Right renal cortex interstitium (tissue), 3 donors: ENCODE measurements at places on chromosomes 1 and 21.

DNA sequence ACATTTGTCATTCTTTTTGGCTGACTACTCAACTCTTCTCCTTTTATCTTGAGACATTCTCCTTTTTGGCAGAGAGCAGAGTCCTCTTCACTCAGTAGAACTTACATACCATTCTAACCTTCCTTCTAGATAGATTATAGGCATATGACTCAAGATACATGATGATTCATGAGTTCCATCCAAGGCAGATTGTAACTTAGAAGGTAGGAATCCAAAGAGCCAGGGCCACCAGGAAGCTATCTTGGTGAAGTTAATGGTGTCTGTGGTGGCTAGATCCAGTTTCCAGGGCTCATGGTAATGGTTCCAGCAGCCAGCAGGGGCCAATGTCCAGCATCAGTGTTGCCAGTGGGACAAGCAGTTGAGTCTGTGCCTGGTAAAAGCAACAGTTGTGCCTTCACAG lies 76.1 kb upstream of the KIAA0040 start:
- no peak for DNase-seq

DNA sequence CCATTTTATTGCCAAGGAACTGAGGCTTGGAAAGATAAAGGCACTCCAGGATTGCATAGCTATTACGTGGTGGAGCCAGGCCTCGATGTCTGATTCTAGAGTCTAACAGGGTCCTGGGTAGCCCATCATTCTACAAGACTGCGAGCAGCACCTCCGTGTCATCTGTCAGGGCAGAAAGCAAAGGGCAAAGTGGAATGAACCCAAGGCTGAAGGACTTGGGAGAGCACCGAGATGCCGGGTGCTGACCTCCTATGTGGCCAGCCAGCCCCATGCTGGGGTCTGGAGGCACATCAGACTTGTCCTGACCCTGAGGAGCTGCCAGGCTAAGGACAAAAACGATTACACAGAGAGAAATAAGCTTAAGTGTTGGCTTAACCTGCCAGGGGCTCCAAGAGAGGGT lies 62.3 kb downstream of the MRPL37 start:
- no peak for DNase-seq

DNA sequence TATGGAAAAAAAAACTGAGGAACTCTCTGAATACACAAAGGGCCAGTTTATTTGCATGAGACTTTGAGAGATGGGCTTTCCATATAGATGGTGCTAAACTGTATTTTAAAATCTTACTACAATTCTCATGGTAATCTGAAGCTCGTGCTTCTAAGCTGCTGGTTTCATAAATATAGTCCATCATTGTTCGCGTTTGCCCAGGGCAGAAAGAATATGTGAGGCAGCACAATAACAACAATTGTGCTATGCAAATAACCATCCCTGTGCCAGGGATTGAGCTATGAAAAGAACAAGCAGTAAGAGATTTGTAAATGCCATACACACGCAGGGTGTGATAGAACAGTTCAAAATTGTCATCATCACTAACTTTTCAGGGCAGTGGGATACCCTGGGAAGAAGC lies 4.9 kb upstream of the EPS15 start:
- no peak for DNase-seq

DNA sequence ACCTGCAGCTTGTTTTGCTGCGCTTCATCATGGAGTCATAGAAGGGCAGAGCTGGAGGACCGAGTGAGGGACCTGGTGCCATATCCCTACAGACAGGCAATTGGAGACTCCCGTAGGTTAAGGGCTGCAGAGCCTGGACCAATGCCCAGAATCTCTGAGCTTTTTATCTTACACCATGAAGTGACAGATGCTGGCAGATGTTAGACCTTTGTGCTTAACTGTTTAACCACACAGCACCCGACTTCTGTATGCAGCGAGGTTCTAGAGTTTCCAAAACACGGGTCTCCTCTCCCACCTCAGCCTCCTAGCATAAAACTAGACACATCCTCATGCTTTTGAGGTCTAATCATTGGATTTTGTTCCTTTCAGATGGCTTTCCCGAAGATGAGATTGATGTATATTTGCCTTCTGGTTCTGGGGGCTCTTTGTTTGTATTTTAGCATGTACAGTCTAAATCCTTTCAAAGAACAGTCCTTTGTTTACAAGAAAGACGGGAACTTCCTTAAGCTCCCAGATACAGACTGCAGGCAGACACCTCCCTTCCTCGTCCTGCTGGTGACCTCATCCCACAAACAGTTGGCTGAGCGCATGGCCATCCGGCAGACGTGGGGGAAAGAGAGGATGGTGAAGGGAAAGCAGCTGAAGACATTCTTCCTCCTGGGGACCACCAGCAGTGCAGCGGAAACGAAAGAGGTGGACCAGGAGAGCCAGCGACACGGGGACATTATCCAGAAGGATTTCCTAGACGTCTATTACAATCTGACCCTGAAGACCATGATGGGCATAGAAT lies 47.6 kb downstream of the B3GALT5 start:
- no peak for DNase-seq

DNA sequence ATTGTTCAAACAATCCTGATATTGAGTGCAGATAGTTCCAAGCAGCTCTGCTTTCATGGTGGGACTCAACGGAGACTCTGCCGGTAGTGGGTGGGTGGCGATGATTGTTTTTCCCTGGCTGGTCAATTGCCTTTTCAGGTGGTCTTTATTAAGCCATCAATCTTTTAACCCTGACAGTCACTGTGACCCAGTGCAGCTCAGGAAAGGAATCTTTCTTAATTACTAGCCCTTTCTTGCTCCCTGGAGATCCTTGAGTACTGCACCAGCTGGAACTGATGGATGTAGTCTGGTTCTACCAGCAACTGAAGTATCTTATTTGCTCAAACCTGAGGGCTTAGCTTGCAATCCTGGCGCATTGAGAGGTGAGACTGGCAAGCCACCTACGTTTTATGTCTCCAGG lies 196.4 kb downstream of the PLPP3 start:
- no peak for DNase-seq

DNA sequence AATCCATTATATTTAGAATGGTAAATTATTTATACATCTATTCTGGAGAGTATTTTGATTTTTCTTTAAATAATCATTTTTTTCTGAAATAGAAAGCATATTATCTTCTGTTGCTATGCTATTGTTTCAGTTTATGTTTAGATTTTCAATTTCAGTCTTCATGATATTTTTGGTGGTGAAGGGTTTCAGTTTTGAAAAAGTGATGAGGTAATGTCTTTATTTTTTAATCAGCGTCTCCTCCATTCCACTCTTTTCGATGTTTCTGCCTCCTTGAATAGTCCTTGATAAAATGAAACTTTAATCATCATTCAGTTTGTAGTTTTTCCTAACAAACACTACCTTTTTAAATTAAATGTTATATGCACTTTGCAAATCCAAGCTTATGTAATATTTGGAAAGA lies 428.6 kb downstream of the PTPRC start:
- DNase-seq: no peak

GRCh38 chr21:26032263-26032662 lies 138.3 kb downstream of the APP start:
- no peak for DNase-seq

- DNase-seq: no peak
Measured at GRCh38 chr1:61724506-61724812, 482 bp downstream of the TM2D1 start.

DNA sequence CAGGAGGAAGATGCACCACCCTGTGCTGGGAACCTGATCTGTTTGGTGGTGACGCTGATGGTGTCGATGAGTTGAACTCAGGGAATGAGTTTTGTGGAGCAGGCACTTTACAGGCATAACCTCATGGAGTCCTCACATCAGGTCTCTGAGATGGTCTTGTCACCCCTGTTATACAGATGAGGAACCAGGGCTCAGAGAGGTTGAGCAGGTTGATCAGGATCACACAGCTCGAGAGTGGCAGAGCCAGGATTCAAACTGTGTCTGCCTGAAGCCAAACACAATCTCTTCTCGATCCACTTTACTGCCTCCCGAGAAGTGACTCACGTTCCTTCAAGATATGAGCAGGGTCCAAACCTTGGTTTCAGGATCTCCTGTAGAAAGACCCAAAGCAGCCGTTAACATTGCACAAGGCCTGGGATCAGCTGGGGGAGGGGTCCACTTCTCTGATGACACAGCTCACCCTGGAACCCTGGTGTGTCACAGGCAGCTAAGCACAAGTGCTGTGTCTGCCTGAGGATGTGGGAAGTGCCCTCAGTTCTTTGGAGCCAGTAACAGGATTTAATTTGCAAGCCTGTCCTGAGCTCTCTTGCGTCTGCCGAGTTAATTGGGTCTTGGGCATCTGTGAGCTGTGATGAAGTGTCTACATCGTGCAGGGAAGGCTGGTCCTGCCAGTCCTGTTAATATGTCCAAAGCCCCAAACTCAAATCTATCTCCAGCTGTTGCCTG lies 65.4 kb upstream of the STUM start:
- no peak for DNase-seq

- DNase-seq: no peak
Measured at GRCh38 chr1:224541901-224542630, 74.1 kb upstream of the CNIH3 start.

DNA sequence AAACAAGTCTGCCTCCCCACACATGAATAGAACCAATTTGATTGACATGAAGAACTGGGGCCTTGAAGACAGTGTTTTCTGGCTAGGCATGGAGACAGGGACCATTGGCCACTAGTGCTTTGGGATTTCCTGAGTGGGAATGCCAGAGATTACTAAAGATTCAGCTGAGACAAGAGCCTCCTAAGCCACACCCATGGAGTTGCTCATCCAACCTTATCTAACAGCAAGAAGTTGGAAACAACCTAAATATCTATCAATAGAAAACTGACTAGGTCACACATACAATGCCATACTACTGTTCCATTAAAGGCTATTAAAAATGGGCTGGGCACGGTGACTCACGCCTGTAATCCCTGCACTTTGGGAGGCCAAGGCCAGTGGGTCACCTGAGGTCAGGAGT lies 184.1 kb downstream of the ZBTB18 start:
- DNase-seq: no peak

DNA sequence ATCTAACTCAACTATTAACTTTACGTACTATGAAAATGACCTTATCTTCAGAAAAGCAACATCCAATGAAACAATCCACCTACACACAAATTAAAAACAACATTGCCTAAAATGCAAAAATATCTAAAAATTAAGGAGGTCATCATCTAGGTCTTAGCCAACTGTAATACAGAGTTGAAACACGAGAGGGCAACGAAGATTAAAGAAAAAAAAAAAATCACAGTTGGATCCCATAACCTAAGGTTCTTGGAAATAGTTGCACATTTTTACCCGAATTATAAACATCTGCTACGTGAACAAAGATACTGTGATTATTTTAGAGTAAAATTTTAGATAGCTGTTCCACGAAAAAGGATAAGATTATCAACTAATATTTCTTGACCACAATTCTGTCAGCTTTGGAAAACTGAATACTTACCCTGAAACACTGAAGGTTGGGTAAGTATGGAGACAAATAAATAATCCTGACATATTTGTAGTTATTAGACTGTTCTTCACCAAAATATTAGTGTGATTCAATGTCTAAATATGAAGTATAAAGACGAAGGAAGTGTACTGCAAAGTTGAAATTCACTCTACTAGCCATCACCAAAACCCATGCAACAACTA lies 88.0 kb upstream of the AK4 start:
- DNase-seq: no peak

DNA sequence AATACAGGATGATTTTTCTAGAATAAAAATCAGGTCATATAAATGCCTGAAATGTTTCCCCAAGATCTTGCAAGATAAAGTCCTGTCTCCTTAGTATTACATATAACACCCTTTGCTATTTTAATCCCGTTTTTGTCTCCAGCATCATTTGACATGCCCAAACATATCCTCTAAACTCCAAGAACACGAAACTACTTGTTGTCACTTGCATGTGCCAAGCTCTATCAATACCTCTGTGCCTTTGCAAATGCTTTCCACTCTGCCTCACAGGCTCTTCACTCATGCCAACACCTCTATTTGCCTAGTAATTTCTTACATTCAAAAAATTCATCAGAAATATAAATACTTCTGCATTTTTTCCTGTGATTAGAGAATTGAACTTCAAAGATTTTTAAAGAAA lies 37.9 kb downstream of the LRRIQ3 start:
- DNase-seq: no peak

DNA sequence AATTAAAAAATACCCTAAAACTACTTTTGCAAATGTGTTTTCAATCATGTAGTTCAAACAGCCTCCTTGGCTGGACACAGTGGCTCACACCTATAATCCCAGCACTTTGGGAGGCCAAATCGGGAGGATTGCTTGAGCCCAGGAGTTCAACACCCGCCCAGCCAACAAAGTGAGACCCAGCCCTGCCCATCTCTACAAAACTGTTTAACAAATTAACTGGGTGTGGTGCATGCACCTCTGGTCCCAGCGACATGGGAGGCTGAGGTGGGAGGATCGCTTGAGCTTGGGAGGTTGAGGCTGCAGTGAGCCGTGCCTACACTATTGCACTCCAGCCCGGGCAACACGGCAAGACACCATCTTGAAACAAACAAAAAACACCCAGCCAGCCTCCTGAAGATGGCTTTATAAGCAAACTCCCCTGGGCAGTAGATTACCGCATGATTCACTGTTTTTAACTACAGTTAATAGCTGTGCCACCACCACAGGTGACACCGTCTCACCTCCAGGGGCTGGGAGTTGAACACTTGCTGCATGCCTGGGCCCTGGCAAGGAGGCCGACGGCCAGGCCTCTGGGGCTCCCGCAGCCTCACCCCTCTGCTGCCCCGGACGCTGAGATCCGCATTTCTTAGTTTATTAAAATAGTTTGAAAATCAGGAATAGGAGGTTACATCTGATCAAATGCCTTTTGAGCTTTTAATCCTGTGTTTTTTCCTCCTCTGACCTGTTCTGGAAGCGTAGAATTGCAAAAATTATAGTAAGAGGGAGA lies 16.2 kb downstream of the PTTG1IP start:
- DNase-seq: no peak

- DNase-seq: no peak
Measured at GRCh38 chr1:87051965-87052364, 137.5 kb downstream of the HS2ST1 start.

DNA sequence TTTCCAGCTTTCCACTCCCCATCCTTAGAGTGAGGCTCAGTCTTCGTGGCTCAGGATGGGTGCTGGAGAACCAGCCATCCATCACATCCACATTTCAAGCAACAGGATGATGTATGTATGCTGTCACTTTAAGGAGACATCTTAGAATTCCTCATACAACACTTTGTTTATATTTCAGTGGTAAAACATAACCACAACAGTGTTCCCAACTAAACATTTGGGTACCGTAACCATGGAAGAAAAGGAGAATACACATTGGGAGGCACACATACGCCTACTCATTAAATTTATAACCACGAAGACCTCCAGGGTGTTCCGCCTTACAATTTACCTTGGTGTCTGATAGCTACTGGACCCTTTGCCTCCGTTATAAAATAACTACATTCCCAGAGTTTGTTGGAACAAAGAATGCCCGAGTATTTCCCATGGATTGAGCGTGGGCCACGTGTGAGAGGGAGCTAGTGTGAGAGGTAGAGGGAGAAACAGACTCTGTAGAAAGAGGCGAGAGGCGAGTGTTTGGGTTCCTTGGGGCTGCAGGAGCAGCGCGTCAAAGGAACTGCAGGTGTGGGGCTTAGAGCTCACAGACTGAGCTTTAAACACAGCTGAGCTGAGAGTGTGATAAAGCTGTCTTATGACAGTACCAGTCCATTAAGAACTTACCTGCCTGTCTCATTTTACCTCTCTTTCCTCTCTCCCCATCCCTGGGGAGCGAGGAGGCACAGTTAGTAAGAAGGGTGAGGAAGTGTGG lies 111.5 kb upstream of the USP24 start:
- DNase-seq: no peak
